ENCODE measurements at places on chromosomes 2 and 18.

DNA sequence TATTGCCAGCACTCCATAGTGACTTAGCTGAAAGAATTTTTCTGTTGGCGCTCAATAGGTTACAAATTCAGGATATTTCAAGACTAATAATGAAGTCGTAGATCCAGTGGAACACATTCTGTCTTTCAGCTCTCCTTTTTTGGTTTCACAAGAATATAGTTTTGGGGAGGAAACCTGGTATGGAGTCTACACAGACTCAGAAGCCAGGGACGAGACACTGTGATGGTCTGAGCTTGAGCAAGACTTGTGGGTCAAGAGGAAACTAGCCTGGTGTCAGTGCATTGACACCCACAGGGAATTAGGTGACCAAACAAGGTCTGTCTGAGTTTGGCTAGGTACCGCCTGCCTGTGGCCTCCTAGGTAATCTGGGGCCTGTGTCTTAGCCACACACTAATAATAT lies 26.9 kb downstream of the ARL4C start:
- DNase-seq: no peak

- no peak for DNase-seq
Measured at GRCh38 chr2:26982102-26982742, 11.8 kb downstream of the MAPRE3 start.

DNA sequence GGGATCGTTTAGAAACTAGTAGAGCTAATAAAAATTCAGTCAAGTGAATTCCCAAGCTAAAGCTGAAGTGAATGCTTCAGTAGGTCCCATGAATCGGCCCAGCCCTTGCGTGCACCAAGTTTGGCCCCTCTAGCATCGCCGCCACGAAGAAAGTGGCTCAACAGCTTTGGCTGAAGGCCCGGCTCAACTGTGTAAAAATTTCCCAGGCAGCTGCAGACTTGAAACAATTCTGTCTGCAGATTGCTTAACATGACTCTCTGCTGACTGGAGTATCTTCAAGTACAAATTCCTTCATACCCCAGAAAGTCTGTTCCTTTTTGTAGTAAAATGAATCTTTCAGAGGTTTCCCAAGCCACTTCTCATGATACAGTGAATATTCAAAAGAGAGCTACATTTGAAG lies 32.7 kb downstream of the ALMS1 start:
- peak; percentile 39 for DNase-seq

- DNase-seq: no peak
Measured at GRCh38 chr2:56473524-56473923, 289.7 kb downstream of the CCDC85A start.

DNA sequence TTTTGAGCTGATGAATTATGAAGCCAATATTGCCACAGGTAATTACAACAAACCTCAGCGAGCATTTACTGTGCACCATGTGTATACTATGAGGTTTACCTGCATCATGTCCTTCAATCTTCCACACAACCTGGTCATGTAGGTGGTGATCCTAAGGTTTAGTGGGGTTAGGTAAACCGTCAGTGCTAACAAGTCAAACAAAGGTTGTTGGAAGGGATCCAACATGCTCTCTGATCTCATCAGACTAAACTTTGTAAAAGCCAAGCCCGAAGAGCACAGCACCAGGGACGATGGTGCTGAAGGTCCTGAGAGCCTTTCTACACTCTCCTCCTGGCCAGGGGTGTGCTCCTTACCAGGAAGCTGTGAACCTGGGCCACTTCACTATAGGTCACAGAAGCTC lies 29.4 kb downstream of the SH3YL1 start:
- DNase-seq: no peak

- DNase-seq: no peak
Measured at GRCh38 chr2:127641133-127641532, 4.8 kb upstream of the GPR17 start.

DNA sequence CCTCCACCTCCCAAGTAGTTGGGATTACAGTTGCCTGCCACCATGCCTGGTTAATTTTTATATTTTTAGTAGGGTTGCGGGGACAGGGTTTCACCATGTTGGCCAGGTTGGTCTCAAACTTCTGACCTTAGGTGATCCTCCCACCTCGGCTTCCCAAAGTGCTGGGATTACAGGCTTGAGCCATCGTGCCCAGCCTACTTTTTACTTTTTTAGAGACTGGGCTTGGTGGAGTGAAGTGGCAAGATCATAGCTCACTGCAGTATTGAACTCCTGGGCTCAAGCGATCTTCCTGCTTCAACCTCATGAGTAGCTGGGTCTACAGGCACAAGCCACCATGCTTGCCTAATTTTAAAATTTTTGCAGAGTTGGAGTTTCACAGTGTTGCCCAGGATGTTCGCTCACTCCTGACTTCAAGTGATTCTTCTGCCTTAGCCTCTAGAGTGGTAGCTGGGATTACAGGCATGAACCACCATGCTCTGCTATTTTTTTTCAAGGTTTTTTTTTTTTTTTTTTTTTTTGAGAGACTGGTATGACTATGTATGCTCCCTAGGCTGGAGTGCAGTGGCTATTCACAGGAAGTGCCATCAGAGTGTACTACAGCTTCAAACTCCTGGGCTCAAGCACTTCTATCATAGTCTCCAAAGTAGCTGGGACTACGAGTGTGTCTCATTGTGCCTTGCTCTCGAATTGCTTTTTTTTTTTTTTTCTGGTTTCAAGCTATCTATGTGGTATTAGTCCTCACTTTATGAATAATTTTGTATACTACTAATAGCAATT lies 11.9 kb downstream of the MSH2 start:
- no peak for DNase-seq

GRCh38 chr18:50830544-50830943 lies 10.7 kb upstream of the MRO start:
- DNase-seq: no peak

DNA sequence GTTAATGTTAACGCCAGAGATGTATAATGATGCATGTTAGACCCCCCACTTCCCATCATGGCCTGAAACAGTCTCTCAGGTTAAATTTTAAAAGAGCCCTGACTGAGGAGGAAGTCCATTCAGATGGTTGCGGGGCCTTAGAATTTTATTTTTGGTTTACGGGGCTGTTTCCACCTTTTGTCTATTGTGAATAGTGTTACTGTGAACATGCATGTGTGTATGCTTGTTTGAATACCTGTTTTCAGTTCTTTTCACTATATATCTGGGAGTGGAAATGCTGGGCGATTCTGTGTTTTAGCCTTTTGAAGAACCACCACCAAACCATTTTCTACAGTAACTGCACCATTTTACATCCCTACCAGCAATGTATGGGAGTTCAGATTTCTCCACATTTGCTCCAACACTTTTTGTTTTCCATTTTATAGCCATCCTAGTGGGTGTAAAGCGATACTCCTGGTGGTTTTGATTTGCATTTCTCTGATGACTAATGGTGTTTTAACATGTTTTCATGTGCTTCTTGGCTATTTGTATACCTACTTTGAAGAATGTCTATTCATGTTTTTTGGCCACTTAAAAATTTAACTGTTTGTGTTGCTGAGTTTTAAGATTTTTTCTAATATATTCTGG lies 133.0 kb downstream of the MYO3B start:
- no peak for DNase-seq

- no peak for DNase-seq
Measured at GRCh38 chr18:49890041-49890440, 76.7 kb upstream of the ACAA2 start.

- DNase-seq: no peak
Measured at GRCh38 chr2:158189526-158189925, 87.8 kb downstream of the UPP2 start.

GRCh38 chr2:99989905-99990304 lies 152.5 kb downstream of the AFF3 start:
- no peak for DNase-seq

DNA sequence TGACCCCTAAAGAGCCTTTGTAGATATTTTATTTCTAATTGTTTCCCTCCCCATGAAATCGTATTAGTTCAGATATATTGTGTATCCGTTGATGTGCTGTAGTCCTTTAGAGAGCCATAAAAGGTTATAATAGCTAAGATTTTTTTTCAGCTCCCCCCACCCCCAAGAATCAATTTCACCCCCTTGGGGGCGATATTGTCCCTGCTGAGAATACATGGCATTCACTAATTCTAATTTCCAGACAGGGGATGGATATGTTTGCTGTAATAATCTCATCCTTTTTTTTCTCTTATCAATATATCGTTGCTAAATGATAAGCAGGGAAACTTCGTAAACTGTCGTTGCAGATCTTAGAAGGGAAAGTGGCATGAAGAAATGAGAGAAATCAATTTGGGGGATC lies 530.7 kb downstream of the TMEM182 start:
- DNase-seq: no peak
